T-helper 9 cell (primary cell): ENCODE measurements at places on chromosomes 5 and 9.

- no peak for DNase-seq
Observed at GRCh38 chr5:36297653-36298052, 4.0 kb downstream of the RANBP3L start.

- DNase-seq, result no peak
Observed at GRCh38 chr9:6441269-6441668, 28.3 kb downstream of the UHRF2 start.

GRCh38 chr9:6270896-6271295 is 55.3 kb downstream of the IL33 start:
- DNase-seq, result no peak

DNA sequence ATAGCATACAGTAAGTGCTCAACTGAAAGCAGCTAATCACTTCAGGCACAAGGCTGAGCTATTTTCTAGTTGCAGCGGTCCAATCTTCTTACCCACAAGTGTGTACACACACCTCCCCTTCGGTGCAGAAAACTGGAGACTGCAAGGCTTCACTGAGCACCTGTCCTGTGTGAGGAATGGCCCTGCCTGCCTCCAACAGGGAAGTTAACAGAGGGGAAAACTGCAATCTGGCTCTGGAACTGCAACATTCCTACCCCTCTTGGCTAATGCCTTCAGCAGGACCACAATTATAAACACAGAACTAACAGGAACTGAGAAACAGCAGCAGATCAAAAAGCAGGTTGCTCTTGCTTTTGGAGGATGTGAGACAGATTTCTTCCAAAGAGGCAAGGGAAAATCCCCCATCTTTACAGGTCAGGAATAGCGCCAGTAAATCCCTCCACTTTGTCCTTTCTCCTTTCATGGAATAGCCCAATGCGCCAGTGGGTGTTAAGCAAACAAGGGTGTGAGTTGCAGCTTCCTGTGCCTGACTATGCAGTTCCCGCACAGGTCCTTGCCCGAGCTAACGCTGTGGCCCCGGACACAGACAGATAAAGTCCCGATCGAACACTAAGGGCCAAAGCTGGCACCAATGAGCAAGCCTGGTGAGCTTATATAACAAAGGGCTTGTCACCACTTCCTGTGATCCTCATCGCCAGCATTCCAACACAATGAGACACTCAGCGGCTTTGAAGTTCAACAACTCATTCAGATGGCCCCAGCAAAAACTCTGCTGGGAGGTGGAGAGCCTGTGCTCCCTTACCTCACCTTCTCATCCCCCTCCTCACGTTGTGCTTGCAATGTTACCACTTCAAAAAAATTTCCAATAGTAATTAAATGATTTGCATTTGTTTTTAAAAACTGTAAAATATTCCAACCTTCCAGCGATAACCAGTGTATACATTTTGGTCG is 21.5 kb downstream of the SHB start:
- DNase-seq, result no peak

DNA sequence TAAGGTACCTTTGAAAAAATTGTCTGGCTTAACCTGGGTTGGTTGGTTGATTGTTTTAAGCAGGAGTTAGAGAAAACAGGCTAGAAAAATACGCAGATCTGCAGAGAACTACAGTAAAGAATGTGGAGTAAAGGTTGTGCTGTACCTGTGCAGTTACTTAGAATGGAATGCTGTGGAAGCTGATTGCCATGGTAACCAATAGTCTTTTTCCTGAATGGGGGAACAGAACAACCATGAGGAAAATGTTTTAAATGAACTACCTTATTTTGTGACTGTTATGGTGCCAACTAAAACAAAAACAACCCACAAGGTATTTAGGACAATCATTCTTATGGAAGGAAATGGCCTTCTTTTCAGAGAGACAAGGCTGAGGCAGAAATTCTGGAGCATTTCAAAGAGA is 4.8 kb upstream of the HOMER1 start:
- no peak for DNase-seq

DNA sequence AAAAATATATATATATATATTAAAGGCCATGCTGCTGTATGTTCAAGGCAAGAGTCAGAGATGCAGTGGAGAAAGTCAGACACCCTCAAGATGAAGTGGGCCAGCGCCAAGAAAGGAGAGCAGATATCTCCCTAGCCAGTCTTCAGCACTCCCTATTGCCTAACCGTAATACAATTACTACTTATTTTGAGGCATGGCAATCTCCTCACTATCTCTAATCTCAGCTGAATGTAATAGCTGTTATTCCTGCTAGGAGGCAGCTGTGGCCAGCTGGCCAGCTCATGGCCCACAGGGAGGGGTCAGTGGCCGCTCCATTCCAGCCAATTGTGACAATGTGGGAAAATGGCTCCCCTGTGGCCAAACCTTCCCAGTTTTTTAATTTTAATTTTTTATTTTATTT is 87.5 kb upstream of the FBXW11 start:
- no peak for DNase-seq

- DNase-seq, result no peak
Observed at GRCh38 chr9:23011669-23012068, 565.0 kb downstream of the DMRTA1 start.
